NCI-H1105 (cell line): ENCODE measurements at places on chromosomes 3 and 15.

GRCh38 chr15:22884344-22884743 is 45.9 kb downstream of the NIPA2 start:
- no peak for DNase-seq

DNA sequence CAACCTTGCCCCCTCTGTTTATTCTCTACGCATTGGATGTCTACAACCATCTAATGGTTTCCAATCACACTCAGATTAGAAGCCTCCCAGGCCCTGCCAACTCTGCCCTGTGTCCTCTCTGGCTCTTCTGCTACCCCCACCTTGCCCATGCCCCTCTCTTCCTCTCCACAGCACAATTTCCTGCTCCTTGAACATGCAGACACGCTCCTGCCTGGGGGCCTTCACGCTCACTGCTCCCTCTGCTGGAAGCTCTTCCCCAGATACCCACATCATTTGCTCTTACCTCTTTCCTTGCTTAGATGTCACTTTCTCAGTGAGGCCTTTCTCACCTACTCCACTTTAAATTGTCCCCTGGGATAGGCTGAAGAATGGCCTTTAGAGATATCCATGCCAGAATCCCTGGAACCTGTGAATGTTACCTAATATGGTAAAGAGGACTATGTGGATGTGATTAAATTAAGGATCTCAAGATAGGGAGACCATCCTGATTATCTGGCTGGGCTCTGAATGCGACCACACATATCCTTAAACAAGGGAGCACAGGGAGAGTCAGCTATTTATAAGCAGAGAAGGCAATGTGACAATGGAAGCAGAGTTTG is 9.9 kb downstream of the KY start:
- no peak for DNase-seq

GRCh38 chr3:141178551-141178950 is 53.1 kb upstream of the PXYLP1 start:
- no peak for DNase-seq

DNA sequence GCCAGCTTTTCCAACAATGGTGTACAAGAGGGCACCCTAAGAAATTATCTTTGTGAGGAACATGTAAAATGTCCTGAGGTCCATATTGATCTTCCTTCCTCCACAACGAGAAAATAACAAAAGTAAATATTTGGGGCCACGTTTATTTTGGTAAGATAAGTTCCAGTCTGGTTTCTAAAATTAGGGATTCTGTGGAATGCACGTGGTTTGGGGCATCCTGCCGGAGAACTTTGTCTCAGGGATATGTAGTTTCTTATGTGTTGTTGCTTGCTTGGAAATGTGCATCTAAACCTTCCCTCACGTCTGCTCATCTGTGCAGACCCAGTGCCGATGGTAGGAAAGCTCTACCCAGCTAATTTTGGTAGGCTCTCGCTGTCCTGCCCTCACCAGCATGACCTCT is 62.8 kb downstream of the CTDSPL start:
- no peak for DNase-seq

- peak; percentile 79 for DNase-seq
Observed at GRCh38 chr3:141659821-141660613, 78.1 kb upstream of the RNF7 start.

GRCh38 chr15:32106401-32107381 is 76.4 kb downstream of the CHRNA7 start:
- no peak for DNase-seq

- DNase-seq, result peak; percentile 16
Observed at GRCh38 chr15:78709263-78709882, 68.4 kb upstream of the CHRNB4 start.

- no peak for DNase-seq
Observed at GRCh38 chr3:48727511-48727910, 10.5 kb upstream of the IP6K2 start.

- no peak for DNase-seq
Observed at GRCh38 chr3:76367281-76367680, 581.9 kb upstream of the ZNF717 start.
